ENCODE measurements at places on chromosomes 5 and 9. TPM values are rescaled to one million over a fixed set of nuclear protein-coding genes. Genes with fewer than 3 reads are reported as not detected.

DNA sequence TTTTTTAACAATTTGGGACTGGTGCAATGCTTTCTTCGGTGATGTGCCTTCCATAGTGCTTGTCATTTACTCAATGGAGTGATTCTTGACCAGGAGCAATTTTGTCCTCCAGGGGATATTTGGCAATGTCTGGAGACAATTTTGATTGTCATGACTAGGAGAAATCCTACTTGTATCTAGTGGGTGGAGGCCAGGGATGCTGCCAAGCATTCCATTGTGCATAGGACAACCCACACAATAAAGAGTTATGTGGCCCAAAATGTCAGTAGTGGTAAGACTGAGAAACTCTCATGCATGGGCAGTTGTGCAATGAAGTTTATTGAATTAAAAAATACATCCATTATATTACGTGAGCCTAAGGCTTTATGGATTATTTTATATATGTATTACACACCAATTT lies 70.5 kb downstream of the FOCAD start:
- H3K36me3 ChIP-seq, result peaks cover 12% of the 10 kb centered on the region
- peaks cover 4% of the 10 kb centered on the region for H3K4me1 ChIP-seq
- H3K27ac ChIP-seq, result no peak overlapping the region
- no peak overlapping the region for H3K4me3 ChIP-seq
- H3K27me3 ChIP-seq, result no peaks in the 10 kb centered on the region
- DNase-seq, result no peak

DNA sequence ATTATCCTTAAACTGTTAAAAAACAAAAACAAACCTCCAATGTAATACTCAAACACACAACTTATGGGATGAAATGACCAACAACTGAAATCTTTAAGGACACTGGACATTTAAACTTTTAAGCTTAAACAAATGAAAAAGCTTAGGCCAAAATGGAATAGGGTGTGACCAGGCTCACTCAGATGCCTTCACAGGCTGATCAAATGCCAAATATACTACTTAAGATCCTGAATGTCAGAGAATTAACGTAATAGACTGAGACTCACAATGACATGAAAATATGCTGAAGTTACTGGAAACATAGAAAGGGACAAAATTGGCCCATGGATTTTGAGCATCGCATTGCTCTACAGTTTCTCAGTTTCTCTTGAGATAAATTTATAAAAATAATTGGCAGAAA lies 286.8 kb downstream of the ADAMTS6 start:
- H3K27me3 ChIP-seq, result no peaks in the 10 kb centered on the region
- no peaks in the 10 kb centered on the region for H3K4me1 ChIP-seq
- H3K4me3 ChIP-seq, result no peak overlapping the region
- no peak for DNase-seq
- no peaks in the 10 kb centered on the region for H3K36me3 ChIP-seq

DNA sequence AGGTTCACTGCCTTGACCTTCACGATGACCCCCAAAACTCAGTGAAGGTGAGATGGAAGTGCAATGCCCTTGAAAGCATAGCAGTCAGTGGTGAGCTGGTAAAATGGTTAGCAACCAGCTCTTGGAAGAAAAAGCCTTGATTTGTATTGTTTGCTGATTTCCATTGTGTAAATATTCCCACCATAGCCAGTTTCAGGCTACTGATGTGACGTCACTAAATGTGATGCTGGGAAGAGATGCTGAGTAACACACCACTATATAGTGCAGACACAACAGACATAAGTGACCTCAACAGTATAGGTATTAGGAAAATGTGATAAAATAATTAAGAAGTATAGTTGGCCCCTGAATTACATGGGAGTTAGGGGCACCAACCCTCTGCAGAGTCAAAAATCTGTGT lies 31.1 kb downstream of the GZMK start:
- no peak for DNase-seq
- no peak overlapping the region for H3K27ac ChIP-seq
- H3K4me1 ChIP-seq, result no peaks in the 10 kb centered on the region
- no peaks in the 10 kb centered on the region for H3K27me3 ChIP-seq
- no peak overlapping the region for H3K4me3 ChIP-seq

- H3K36me3 ChIP-seq, result no peaks in the 10 kb centered on the region
- no peak overlapping the region for H3K4me3 ChIP-seq
- no peak overlapping the region for H3K27ac ChIP-seq
- DNase-seq, result no peak
- H3K4me1 ChIP-seq, result peaks cover 27% of the 10 kb centered on the region
Observed at GRCh38 chr9:134225186-134225585, 60.8 kb upstream of the RNU6ATAC start.

DNA sequence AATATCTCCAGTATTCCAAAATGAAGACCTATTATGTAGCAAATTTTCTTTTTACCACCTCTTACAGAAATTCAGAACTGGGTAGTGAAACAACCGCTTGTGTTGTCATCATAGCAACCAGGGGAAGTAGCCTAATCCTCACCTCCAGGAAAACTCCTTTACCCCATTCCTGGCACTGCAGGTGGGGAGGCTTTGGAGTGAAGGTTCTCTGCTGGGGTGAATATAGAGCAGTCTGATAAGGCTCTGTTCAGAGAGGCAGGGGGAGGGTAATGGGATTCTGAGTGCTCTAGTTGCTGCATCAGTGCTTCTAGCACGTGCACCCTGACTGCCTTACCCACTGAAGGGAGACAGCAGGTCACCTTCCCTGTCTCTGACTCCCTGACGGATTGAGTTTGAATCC lies 116.2 kb downstream of the MAN2A1 start:
- peaks cover 9% of the 10 kb centered on the region for H3K4me1 ChIP-seq
- peaks cover 25% of the 10 kb centered on the region for H3K36me3 ChIP-seq

DNA sequence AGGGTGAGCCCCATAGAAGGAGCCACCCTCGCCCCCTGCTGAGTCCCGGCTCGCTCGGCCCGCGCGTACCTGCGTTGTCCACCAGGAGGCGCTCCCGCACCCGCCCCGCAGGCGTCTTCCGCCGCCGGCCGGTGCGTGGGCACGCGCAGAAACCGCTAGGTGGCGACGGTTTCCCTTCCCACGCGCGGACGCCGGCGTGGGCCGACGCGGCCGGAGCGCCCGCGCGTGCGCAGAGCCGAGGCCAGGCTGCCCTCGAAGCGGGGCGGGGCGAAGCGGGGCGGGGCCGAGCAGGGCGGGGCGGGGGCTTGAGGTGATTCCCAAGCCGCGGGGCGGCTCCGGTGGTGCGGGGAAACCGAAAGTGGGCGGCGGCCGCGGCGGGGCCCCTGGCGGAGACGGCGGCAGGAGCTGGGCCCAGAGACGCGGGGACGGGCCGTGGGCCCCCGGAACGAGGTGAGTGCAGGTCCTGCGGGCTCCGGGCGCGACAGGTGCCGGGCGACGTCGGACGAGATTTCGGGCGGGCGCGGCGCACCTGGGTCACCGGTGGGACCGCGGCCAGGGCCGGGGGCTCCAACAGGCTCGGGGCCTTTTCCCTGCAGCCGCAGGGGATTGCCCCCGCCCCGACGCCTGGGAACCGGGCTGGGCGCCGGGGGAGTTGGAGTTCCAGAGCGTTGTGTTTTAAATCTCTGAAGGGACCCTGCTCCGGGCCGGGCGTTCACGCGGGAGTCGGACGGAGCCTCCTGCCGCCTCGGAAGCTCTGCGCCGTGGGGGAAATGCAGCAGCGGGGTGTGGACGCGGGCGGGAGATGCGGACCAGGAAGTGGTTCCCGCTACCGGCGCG lies at the start of gene TDRD7:
Gene TDRD7, plus strand, starts transcription at position 308 of the 837 bp plus-strand sequence. CDS start 16,370 bp downstream, outside the sequence.
- peak within 1 kb of the TSS; percentile 74 for H3K27ac ChIP-seq
- H3K4me3 ChIP-seq, result peak within 1 kb of the TSS; percentile 93
- H3K36me3 ChIP-seq, result peaks cover 3% of the 10 kb centered on the region
- no peaks in the 10 kb centered on the region for H3K4me1 ChIP-seq
- peaks cover 66% of the 10 kb centered on the region for H3K27me3 ChIP-seq

DNA sequence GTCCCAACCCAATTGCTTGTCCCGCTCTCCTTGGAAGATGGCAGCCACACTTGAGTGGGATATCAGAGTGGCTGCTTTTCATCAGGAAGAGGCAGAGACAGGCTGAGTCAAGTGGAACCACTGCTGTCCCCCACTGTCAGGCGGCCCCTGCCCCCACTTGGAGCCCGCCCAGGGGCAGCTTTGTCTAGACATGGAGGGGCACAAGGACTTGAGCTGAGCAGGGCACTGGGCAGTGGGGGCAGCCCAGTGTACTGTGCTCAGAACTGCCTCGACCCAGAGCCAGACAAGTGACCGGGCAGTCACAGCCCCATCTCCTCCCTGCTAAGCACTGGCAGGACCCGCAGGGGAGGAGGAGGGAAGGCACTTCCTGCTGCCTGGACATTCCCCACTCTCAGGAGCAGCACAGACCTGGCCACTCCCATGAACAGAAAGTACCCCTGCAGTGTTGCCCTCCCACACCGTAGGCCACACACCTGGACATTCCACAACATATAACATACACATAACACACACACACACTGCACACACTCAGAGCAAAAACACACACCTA lies 91.0 kb downstream of the MRPL36 start:
- no peaks in the 10 kb centered on the region for H3K36me3 ChIP-seq
- H3K4me1 ChIP-seq, result peaks cover 16% of the 10 kb centered on the region
- peak overlapping the region; percentile 74 for H3K4me3 ChIP-seq
- no peak overlapping the region for H3K27ac ChIP-seq
- peaks cover 6% of the 10 kb centered on the region for H3K27me3 ChIP-seq
- DNase-seq, result no peak

GRCh38 chr5:66553916-66554575 lies 42.1 kb upstream of the MAST4 start:
- DNase-seq, result no peak
- H3K4me3 ChIP-seq, result no peak overlapping the region
- H3K27me3 ChIP-seq, result peaks cover 7% of the 10 kb centered on the region
- no peak overlapping the region for H3K27ac ChIP-seq
- H3K4me1 ChIP-seq, result no peaks in the 10 kb centered on the region

DNA sequence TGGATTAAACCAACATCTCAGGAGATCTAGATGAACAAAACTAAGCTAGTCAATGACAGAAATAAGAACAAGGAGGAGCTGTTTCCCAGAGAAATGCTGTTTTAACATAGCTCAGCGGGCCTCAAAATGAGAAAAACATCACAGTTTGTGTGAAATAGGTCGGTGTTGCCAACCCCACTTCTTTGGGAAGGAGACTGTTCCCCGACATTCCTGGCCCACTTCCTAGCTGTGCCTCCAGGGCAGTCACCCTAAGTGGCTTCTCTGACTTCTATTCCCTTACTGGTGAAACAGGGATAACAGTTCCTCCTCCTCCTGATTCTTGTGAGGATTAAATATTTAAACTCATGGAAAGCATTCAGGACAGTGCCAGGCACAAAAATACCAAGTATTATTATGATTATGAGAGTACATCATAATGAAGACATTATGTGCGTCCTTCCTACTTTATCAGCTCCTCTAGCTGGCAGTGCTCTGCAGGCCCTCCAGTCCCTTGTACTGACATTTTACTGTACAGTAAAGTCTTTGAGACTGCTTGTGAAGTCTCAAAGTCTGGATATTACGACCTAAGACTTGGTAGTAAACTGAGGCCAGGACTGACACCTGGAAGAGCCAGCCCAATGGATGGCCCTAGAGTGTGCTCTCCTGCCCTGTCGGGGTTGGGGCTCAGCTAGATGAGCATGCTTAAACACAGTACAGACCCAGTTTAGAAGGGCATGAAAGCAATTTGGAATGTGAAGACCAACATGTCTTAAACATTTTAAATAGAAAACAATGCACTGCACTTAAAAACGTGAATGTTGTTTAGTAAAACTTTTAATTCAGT lies 7.3 kb downstream of the ISCA1 start:
- H3K4me3 ChIP-seq, result no peak overlapping the region

- DNase-seq, result no peak
- no peak overlapping the region for H3K4me3 ChIP-seq
- H3K36me3 ChIP-seq, result no peaks in the 10 kb centered on the region
Observed at GRCh38 chr9:5278486-5278885, 26.0 kb downstream of the RLN2 start.

DNA sequence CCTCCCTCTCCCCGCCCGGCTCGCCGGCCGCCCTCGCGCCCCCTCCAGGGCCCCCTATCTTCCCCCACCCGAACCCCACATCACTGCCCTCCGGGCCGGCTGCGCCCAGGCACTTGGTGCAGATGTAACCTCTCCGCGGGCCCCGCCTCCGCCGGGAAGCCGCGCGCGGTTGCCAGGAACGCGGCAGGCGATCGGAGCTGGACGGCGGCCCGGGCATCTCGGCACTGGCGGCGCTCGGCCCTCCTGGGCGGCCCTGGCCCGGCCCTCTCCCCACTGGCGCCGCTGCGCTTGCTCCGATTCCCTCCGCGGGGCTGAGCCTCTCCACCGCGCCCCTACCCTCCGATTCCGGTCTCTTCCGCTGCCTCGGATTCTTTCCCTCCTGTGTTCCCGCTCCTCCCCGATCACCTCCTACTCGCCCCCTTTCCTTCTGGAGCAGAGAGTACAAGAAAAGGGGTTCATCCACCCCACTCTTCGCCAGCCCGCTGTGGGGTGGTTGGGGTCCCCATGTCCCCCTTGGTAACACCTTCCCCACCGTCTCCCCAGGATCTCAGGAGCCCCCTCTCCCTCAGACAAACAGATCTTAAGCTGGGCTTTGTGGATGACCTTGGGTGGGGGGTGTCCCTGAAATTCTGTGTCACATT lies 70.6 kb downstream of the C9orf50 start:
- DNase-seq, result peak; percentile 82
- H3K4me1 ChIP-seq, result peaks cover 21% of the 10 kb centered on the region
- H3K4me3 ChIP-seq, result peak overlapping the region; percentile 88
- no peaks in the 10 kb centered on the region for H3K36me3 ChIP-seq
- H3K27me3 ChIP-seq, result no peaks in the 10 kb centered on the region

DNA sequence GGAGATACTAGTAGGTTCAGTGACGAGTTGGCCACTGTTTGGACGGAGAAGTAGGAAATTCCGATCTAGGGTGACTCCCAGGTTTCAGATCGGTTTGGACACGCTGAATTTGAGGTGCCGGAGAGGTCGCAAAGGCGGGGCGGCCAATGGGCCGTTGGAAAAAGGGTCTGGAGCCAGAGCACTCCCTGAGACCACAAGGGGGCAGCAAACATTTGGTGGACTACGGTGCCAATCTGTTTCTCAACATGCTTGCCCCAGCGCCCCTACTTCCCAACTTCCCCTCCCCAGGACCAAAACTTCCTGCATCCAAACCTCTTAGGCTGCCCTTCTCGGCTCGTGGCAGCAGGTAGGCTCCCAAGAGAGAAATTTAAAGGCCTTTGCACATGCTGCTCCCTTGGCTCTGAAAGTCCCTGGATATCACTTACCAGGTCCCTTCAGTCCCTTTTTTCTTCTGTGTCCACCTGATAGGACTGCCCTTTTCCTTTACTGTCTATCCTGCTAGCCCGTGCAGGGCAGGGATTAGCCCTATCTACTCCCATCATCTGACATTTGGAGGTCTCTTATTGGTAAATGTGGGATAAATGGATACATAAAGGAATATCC lies 992 bp upstream of the RPP25L start:
- peaks cover 23% of the 10 kb centered on the region for H3K4me1 ChIP-seq
- peak overlapping the region; percentile 93 for H3K4me3 ChIP-seq
- peak overlapping the region; percentile 85 for H3K27ac ChIP-seq
- H3K27me3 ChIP-seq, result no peaks in the 10 kb centered on the region
- peak; percentile 80 for DNase-seq
- peaks cover 11% of the 10 kb centered on the region for H3K36me3 ChIP-seq

- no peaks in the 10 kb centered on the region for H3K27me3 ChIP-seq
- H3K4me1 ChIP-seq, result peaks cover 3% of the 10 kb centered on the region
- DNase-seq, result no peak
- no peaks in the 10 kb centered on the region for H3K36me3 ChIP-seq
Observed at GRCh38 chr9:22683700-22684075, 237.1 kb downstream of the DMRTA1 start.

- no peak overlapping the region for H3K4me3 ChIP-seq
- H3K27me3 ChIP-seq, result no peaks in the 10 kb centered on the region
- no peak overlapping the region for H3K27ac ChIP-seq
- peaks cover 4% of the 10 kb centered on the region for H3K36me3 ChIP-seq
Observed at GRCh38 chr5:73948720-73949119, 322.7 kb downstream of the ARHGEF28 start.

Gene ORM2
- not detected for total RNA-seq

Gene TXN
- 415 TPM for total RNA-seq

Gene PCDHA10
- 20.3 TPM for total RNA-seq

Gene GADD45G
- 10.9 TPM for total RNA-seq

Gene KIF4B
- total RNA-seq, result 0.14 TPM

Gene ZBED3
- total RNA-seq, result 15.4 TPM

Gene RPL12
- total RNA-seq, result 1,238 TPM

Gene PTGS1
- 1.1 TPM for total RNA-seq
